ENCODE measurements at places on chromosomes 3 and 15.

- DNase-seq, result no peak
Measured at GRCh38 chr3:56673781-56674457, 9.1 kb downstream of the TASOR start.

- no peak for DNase-seq
Measured at GRCh38 chr3:105533960-105534359, 167.3 kb downstream of the ALCAM start.

- DNase-seq, result no peak
Measured at GRCh38 chr3:24197809-24198208, 252.7 kb downstream of the NR1D2 start.

- DNase-seq, result no peak
Measured at GRCh38 chr15:60758961-60759729, 280.2 kb upstream of the ICE2 start.

DNA sequence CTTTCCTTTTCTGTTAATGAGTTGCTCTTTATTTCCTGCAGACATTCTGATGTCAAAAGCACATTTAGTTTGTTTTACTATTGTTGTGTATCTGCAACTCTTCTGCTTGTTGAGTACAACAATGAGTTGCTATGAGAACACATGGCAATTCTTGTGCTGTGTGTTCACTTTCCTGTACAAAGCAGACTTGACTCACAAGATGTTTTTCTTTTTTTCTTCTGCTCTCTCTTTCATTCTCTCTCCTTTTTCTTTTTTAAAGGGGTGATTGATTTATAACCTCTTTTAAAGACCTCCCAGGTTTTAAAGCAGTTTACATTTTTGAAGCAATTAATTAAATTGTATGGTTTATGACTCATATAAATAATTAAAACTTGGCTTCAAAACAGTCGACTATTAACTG lies 31.6 kb upstream of the ABHD10 start:
- no peak for DNase-seq

- no peak for DNase-seq
Measured at GRCh38 chr3:153130312-153130977, 31.6 kb upstream of the RAP2B start.

DNA sequence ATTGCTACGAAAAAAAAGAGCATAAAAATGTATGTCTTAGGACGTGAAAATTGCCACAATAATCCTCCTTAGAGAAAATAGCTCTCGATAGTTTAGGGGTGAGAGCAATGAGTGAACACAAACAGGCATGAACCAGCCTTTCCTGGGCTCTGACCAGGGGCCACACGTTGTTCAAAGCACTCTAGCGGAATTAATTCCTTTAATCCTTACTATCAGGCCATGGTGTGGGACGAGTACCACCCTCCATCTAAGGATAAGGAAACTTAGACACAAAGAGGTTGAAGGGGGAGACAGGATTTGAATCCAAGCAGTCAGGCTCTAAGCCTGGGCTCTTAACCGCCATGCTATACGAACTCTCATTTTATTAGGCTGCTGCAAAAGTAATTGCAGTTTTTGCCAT lies 81.9 kb upstream of the CACNA2D3 start:
- no peak for DNase-seq

- DNase-seq, result no peak
Measured at GRCh38 chr15:31473385-31474058, 146.9 kb downstream of the KLF13 start.

DNA sequence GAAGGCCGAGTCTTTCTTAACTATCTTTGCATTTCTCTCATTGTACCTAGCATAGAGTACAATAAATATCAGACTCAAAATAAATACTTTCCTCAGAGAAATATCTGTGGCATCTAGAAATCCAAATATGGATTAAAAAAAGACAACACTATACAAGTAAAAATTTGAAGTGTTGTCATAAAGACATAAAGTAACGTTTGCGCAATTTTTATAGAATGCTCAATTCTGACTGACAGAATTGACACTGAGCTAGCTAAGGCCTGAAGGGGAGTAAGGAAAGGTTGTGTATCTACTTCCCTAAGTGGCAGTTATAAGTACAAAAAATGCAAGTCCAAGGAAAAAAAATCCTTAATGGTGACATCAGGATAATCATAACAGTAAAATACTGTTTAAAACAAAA lies 1.1 kb downstream of the SEC11A start:
- DNase-seq, result no peak

DNA sequence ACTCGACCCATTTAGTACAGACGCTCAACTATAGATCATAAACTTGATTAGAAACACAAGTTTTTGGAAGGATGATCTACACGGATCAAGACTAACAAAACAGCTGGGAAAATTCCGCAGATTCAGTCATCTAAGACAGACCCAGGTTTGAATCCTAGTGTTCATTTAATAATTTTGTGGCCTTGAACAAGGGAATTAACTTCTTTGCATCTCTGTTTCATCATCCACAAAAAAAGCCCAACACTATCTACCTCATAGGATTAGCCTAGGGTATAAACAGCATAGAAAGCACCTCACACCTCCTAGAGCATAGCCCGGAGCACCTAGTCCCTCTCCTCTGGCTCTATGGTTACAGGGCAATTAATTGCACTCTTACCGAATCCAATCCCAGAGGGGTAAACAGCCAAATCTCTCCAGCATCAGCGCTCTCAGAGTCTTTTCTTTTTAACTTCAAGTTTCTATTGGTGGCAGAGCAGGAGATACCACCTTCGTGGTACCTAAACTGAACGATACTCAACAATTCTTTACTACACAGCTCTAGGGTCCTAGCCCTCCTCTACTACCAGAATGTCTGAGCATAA lies 3.5 kb downstream of the TBL1XR1 start:
- DNase-seq, result no peak

GRCh38 chr3:97871186-97871585 lies 49.4 kb downstream of the CRYBG3 start:
- DNase-seq, result no peak

DNA sequence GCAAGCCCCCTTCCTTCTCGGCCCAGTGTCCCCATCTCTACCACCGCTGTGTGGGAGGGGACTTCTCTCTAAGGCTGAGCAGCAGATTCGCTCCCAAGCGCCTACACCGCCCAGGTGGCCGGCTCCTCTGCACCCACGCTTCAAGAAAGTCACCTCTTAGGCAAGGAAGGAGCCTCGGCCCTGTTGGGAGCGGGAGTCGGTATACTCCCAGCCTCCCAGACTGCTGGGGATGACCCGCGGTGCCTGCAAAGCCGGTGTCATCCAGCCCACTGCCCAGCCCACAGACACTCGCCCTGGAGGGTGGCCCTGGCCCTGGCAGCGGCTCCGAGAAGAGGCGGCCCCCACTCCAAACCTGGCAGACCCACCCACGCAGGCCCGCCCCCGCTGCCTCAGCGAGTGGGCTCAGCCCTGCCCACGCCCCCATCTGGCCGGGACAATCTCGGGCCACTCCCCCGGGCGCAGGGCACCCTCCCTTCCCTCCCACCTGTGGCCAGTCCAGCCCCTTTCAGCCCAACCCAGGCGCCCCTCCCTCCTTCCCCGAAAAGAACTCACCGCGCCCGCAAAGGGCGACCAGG lies 396 bp downstream of the CHRNB4 start:
- DNase-seq, result no peak

DNA sequence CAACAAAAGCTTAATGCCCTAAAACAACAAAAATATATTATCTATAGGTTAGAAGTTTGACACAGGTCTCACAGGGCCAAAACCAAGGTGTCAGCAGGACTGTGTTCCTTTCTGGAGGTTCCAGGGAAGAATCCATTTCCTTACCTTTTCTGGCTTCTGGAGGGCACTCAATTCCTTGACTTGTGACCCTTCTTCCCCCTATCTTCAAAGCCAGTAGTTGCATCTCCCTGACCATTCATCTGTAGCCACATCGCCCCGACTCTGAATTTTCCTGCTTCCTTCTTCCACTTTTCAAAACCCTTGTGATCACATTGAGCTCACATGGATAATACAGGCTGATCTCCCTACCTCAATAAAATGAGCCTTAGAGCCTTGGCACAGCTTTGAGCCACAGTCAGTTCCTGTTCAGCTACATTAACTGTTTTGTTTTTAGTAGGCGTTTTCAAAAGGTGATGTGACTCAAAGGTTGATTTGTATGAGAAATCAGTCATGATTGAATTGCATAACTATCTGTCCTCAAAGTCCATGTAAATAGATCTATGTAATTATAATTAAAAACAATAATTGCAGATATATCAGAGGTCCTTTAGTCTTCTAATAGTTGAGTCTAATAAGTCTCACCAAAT lies 12.4 kb downstream of the PFN2 start:
- DNase-seq, result no peak

DNA sequence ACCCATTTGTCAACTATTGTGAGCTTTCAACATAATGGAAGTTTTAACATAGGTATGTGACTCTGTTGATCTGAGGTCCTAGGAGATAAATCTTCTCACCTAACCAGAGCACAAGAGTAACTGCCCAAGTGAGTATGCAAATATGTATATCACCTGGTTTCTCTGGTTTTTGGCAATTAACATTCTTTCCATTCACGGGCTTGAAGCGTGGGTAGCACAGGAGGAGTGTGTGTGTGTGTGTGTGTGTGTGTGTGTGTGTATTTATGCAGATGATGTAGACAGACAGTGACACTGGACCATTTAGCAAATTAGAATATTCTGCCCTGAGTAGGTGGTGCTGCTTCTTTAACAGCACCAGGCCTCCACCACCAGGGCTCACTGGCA lies 15.0 kb downstream of the EPHB1 start:
- DNase-seq, result no peak

DNA sequence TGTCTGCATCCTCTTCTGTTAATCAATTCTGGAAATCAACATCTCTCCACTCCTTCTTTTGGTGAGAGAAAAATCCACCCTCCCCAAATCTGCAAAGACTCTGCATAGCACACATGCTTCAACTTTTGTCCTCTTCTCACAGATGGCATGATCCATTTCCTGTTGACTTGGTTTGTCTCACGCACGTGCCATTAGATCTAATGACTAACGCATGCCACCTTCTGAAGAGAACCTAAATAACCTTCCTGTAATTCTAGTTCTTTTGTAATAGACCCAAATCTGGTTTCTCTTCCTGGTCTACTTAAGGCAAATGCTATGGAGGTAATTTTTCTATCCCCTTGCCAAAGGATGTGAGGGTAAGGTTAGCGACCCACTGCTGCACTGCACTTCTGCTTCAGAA lies 51.0 kb upstream of the ATOSA start:
- peak; percentile 22 for DNase-seq

GRCh38 chr3:87333393-87333892 lies 57.1 kb upstream of the POU1F1 start:
- DNase-seq, result no peak

GRCh38 chr15:98855815-98856531 lies 151.6 kb downstream of the PGPEP1L start:
- no peak for DNase-seq

DNA sequence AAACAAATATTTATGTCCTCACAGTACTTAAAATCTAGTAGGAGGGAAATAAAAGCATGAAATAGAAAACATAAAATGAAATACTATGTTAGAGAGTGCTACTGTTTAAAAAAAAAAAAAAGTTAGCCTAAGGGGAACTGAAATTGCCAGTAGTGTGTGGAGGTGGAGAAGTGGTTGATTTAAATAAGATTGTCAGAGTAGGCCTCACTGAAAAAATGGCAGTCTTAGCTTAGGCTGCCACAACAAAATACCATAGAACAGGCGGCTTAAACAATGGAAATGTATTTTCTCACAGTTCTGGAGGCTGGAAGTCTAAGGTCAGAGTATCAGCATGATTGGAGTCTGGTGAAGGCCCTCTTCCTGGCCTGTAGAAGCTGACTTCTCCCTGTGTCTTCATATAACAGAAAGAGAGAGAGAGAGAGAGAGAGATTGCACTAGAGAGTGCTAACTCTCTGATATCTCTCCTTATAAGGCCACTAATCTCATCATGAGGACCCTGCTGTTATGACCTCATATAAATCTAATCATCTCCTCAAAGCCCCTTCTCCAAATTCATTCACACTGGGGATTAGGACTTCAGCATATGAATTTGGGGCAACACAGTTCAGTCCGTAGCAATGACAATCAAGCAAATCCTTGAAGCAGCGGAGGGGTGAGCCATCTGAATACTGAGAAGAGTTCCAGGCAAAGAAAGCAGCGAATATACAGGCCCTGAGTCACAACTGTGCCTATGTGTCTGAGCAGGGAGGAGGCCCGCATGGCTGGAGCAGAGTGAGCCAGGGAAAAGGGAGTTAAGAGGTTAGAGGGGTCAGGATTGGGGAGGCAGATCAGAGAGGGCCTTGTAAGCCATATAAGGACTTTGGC lies 23.6 kb upstream of the LRRC34 start:
- no peak for DNase-seq

DNA sequence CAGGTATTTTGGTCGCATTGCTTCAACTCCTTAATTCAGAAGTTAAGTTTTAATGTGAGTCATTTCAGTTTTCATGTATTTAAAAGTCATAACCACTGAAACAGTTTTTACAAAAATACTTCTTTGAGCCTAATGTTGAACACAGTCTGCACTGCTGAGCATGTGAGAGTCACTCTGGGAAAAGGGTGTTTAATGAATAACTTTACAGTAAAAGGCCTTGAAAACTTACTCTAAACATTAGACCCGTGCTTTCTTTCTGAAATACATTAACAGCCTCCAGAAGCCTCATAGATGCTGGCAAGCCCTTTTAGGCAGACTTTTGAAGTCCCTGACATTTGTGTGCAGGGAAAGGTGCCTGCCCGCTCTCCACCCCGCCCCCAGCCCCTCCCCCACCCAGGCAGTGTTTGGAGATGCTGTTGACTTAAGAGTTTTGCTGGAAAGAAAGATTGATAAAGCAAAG lies 68.9 kb upstream of the NR2F2 start:
- DNase-seq, result no peak

GRCh38 chr3:96970211-96970610 lies 155.8 kb downstream of the EPHA6 start:
- no peak for DNase-seq

- no peak for DNase-seq
Measured at GRCh38 chr3:53328746-53329145, 18.6 kb downstream of the DCP1A start.

- DNase-seq, result no peak
Measured at GRCh38 chr15:29005931-29006330, 120.2 kb downstream of the APBA2 start.

DNA sequence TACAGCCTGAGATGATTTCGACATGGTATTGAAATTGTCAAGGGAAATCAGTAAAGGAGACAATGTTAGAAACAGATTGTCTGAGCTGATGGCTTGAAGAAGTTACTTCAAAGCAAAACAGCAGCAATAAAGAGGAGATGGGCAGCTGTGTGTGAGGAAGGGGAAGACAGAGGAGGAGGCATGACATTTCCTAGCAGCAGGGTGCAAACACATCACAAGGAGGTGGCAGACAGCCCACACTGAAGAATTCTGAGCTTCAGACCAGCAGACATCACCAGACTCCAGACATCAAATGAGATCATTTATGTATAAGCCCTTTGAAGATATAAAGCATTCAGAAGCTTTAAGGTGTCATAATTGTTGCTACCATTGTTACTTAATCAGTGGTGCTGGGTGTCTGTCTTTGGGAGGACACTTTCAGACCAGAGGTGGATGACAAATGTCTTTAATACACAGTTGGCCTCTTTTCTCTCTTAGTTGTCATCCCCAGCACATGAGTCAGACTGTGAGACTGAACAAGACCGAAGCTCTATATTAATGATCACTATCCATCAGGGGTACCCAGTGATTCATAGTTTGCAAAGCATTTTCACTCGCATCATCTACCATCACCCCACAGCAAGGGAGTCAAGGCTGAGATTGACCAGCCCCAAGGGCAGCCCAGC lies 203.9 kb downstream of the MINAR1 start:
- DNase-seq, result no peak

- no peak for DNase-seq
Measured at GRCh38 chr15:36803773-36804172, 224.3 kb downstream of the CDIN1 start.

- no peak for DNase-seq
Measured at GRCh38 chr15:26628879-26629529, 143.9 kb downstream of the GABRB3 start.
